ENCODE measurements at places on chromosomes 2 and 18.

DNA sequence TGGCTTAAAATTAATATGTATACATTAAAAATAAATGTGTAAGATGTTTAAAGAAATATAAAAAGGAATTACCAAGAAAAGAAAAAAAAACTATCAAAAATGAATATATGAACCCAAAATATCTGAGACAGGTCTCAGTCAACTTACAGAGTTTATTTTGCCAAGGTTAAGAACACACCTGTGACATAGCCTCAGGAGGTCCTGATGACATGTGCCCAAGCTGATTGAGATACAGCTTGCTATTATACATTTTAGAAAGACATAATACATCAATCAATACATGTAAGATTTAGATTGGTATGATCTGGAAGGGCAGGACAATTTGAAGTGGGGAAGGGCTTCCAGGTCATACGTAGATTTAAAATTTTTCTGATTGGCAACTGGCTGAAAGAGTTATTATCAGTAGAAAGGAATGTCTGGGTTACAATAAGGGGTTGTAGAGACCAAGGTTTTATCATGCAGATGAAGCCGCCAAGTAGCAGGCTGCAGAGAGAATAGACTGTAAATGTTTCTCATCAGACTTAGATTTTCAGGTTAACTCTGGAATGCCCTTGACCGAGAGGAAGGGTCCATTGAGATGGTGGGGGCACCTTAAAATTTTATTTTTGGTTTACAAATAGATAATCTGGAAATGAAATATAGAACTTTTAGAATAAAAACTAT is 74.7 kb downstream of the EXOC6B start:
- no peak overlapping the region for H3K27ac ChIP-seq
- no peaks in the 10 kb centered on the region for H3K36me3 ChIP-seq
- no peak overlapping the region for H3K4me3 ChIP-seq
- H3K27me3 ChIP-seq = no peaks in the 10 kb centered on the region

GRCh38 chr18:23864624-23865023 is 149.9 kb upstream of the TTC39C start:
- H3K4me3 ChIP-seq = no peak overlapping the region
- H3K27ac ChIP-seq = no peak overlapping the region
- peaks cover 14% of the 10 kb centered on the region for H3K4me1 ChIP-seq
- no peak for DNase-seq
- H3K27me3 ChIP-seq = no peaks in the 10 kb centered on the region

DNA sequence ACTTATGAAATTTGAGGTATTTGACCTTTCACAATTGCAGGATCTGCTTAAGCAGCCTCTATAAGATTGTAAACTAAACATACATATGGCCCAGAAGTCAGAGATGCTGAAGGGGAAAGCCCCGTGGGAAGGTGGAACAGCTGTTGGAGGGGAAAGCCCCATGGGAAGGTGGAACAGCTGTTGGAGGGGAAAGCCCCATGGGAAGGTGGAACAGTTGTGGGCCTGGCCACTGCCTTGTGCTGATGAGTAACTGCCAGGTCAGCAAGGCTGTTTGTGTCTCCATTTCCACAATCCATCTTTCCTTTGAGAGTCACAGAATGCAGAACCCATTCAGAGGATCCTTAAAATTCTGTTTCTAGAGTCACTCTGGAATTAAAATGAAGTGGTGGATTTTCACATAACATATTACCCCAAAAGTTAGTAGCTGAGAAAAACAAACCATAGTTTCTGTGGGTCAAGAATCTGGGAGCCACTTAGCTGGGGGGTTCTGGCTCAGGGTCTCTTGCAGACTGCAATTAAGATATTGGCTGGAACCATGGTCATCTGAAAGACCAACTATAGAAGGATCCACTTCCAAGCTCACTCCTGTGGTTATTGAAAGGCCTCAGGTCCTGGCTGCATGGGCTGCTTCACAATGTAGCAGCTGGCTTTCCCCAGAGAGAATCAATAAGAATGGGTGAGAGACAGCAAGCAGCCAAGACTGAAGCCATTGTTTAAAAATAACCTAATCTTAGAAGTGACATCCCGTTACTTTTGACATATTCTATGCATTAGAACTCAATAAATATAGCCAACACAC is 86.6 kb upstream of the CAVIN2 start:
- H3K36me3 ChIP-seq = no peaks in the 10 kb centered on the region
- peaks cover 4% of the 10 kb centered on the region for H3K4me1 ChIP-seq
- H3K4me3 ChIP-seq = no peak overlapping the region

DNA sequence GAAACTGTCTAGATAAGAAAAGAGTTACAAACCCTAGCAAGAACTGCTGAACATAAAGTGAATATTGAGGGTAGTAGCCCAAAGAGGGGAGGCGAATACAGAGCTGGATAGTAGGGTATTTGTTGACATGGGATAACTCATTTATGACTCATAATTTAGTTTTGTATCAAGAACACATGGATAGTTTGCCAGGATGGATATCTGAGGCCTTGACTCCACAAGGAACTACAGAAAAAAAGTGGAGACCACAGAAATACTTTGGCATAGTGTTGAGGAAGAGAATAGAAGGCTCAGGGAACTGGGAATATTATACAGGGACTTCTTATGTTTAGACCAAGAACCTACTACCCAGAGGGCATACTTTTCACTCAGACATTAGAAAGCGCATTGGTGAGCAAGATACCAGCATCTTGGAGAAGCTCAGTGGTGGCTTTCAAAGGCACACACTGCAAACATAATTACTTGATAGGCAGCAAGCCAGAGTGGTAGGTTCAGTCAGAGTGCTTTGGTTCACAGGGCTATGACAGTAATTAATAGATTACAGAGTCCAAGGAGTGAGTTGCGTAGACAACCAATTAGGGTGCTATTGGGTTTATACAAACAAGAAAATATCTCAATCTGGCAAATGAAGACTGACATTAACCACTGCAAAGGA is 51.9 kb upstream of the ZBTB7C start:
- no peak for DNase-seq
- H3K27ac ChIP-seq = no peak overlapping the region
- H3K36me3 ChIP-seq = no peaks in the 10 kb centered on the region
- no peak overlapping the region for H3K4me3 ChIP-seq

All from mesenchymal stem cell (in vitro differentiated cells and primary cell).